Stimulated activated CD8-positive, alpha-beta memory T cell treated with anti-CD3 and anti-CD28 coated beads, Interleukin-2, amount 100 ng/mL, for 1 hour (primary cell): ENCODE measurements at places on chromosomes 16 and 17.
A peak's percentile ranks its signal among the peaks of the same experiment; 100 is the strongest.

GRCh38 chr17:6085812-6086211 lies 15.6 kb downstream of the WSCD1 start:
- DNase-seq = no peak

GRCh38 chr16:10828851-10829366 lies 10.3 kb upstream of the TVP23A start:
- DNase-seq = no peak

- no peak for DNase-seq
These were observed 51.1 kb upstream of the LGALS9 start for GRCh38 chr17:27579897-27580321.

DNA sequence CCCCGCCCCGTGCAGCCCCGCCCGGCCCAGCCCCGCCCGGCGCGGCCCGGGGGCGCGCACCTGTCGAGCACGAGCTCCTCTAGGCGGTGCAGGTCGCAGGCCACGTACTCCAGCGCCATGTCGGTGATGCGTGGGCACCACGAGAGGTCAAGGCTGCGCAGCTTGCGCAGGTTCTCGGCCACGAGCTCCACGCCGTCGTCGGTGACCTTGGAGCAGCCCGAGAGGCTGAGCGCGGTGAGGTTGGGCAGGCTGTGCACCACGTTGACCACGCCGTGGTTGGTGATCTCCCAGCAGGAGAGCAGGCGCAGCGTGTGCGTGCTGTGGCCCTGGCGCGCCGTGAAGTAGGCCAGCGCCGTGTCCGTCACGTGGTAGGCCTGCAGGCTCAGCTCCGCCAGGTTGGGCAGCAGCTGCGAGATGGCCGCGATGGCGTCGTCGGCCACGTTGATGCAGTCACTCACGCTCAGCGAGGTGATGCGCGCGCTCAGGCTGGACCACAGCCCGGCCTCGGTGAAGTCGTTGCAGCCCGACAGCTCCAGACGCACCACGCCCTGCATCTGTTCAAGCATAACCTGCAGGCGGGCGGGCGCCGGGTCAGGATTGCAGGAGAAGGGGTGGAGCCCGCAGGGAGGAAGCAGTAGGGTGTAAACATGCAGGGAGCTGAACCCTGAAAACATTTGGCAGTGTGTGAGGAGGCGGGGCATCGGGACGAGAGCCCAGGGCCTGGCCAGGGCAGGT lies 5.3 kb upstream of the WDR24 start:
- DNase-seq = peak; percentile 29

GRCh38 chr17:6548578-6549330 lies 7.6 kb downstream of the PITPNM3 start:
- no peak for DNase-seq

DNA sequence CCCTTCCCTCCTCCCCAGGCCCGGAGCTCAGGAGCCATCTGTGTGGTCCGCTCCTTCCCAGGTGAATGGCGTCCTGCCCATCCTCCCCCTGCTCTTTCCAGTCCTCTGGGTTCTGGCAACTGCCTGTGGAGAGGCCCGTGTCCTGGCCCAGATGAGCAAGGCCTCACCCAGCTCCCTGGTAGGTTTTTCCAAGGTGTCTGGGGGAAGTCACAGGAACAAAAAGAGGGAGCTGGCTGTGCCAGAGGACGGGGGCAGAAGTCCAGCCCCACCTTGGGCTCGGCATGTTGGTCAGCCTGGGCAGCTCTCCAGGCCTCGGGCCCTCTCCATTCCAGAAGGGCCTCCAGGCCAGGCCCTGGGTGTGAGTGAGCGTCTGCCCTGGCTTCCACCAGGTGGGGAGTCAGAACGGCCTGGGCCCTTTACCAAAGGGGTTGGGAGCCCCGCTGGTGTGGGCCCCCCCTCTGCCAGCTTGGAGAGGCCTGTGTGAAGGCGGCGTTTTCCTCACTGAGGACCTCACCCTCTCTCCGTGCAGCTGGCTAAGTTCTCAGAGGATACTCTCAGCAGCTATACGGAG lies 25.1 kb downstream of the CASKIN2 start:
- DNase-seq = no peak

DNA sequence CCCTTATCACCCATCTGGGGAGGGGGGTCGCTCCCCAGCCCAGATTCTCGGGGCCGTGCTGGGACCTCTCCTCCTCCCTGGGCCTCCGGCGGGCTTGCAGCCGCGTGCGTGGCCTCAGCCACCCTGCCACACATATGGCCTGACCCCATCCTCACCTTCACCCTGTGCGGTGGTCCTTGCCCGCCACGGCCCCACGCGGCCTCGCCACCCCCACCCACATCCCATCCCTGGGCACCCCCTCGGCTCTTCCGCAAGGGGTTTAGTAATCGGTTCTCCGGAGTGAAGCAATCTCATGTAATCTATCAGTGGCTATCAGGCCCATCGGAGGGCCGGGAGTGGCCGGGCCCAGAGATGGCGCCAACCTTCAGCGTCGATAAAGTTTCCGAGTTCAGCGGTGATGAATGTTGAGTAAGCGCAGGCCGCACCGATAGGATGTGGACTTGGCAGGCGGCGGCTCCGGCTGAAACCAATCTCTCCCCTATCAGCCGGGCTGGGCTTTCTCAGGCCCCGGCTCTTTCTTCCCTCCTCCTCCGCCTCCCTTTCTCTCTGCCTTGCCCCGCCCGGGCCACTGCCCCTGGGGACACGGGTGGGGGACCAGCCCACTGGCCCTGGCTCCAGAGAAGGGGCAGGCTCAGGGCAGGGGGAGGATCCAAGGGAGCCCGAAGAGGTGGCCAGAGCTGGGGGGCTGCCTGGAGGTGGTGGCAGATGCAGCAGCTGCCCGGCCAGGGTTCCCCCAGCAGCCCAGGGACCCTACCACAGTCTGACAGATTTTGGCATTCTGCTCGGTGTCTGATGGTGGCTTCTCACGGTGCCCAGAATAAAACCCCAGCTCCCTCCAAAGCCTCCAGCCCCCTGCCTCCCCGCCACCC lies 20.8 kb downstream of the ZFPM1 start:
- no peak for DNase-seq

- DNase-seq = peak; percentile 85
These were observed at the start of gene AURKB for GRCh38 chr17:8209907-8210760. AURKB (minus strand) TSS chr17:8210575; CDS start chr17:8210224, 351 bp downstream.

DNA sequence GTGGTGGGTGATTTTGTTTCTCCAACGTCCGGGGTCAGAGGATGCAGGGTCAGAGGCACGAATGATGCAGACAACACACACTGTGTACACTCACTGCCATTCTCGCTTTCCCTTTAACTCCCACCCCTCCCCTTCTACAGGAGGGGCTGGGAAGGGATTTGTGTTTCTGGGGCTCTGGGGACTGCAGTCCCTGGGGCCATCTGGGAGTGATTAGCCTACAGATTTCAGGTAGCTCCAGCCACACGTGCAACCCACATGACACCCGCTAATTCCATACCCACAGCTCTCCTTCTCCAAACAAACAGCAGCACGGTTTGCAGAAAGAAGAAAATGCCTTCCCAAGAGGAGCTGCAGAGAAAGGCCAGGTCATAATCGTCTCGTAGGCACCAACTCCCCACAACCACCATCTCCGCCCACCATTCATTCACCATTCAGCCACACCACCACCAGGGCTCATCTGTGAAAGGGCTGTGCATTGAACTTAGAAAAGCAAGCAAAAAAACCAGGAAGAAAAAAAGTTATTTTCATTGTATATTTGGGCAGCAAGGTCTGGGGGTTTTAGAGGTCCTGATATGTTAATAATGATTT lies 9.4 kb upstream of the SOX9 start:
- DNase-seq = no peak

DNA sequence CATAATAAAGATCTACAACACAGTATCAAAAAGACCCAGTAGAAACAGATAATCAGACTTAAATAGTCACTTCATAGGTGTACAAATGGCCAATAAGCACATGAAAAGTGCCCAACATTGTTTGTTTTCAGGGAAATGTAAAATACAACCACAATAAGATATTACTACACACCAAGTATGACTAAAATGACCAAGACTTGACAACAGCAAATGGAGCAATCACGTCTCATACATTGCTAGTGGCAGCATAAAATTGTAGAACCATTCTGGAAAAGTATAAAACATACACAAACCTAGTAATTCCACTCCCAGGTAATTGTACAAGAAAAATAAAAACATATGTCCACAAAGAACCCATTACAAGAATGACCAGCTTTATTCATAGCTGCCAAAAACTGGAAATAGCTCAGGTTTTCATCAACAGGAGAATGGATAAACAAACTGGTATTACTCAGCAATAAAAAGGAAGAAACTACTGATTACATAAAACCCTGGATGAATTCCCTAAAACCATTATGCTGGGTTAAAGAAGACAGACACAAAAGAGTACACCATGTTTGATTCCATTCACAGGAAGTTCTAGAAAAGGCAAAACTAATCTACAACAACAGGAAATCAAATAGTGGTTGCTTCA lies 85.6 kb downstream of the TTC19 start:
- no peak for DNase-seq
